RWPE2 (cell line): ENCODE measurements at places on chromosomes 11 and 22.

- DNase-seq, result no peak
Measured at GRCh38 chr11:119318240-119319135, 1.6 kb upstream of the MCAM start.

DNA sequence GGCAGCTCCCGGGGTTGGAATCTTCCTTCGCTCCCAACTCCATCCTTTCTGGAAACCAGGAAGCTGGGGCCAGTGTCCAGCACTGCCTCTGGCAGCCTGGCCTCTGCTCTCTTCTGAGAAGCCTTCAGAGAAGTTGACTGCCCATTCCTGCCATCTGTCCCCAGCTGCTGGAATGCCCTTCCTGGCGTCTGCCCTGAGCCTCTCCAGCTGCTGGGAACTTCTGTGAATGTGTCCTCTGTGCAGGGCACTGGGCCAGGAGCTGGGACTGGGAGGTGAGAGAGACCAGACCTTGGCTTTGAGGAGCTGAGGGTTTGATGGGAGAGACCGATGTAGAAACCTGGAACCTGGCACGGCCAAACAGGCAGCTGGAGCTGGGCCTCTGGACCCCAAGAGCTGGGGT, 5.9 kb upstream of the SOX10 start:
- DNase-seq, result no peak

GRCh38 chr11:106410902-106411301, 333.4 kb downstream of the AASDHPPT start:
- no peak for DNase-seq

- DNase-seq, result no peak
Measured at GRCh38 chr11:77111277-77111676, 8.6 kb downstream of the OMP start.

GRCh38 chr11:70871881-70872280, 380.5 kb downstream of the SHANK2 start:
- DNase-seq, result no peak

DNA sequence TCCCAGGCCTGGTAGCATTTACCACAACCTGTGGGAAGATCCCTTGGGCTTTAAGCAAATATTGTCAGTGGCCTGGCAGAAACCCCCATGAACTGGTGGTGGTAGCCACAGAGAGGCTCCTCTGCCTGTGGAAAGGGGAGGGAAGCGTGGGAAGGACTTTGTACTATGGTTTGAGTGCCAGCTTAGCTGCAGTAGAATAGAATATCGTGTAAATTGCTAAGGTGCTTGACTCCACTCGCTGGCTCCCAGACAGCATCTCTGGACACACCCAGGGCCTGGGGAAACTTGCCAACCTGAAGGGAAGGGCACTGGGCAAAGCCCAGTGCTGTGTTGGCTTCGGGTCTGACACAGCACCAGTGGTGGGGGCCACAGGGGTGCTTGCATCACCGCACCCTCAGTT, 52.6 kb downstream of the XRRA1 start:
- no peak for DNase-seq

DNA sequence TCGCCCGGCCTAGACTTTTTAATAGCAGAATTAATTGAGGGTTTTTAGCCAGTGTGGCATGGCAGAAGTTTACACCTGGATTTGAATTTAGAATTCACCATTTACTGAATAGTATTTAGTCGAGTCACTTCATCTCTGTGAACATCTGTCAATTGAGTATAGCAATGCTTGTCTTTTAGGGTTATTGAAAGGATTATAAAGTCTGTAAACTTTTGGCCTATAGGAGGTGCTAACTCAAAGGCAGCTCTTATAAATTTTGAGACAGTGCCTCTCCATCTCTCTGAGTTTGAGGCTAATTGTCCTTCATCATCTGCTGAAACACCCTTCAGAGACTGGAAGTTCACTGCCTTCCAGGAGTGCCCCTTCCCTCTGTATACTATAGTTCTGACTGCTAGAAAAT, 205.0 kb downstream of the NELL1 start:
- DNase-seq, result no peak

- DNase-seq, result peak; percentile 45
Measured at GRCh38 chr11:75263944-75264349, 23.4 kb downstream of the TPBGL start.

- DNase-seq, result peak; percentile 29
Measured at GRCh38 chr22:39214006-39214382, 30.8 kb downstream of the PDGFB start.

- no peak for DNase-seq
Measured at GRCh38 chr11:8011981-8012444, 24.9 kb downstream of the EIF3F start.

GRCh38 chr11:8086571-8086970, 5.6 kb downstream of the TUB start:
- no peak for DNase-seq

GRCh38 chr11:72609045-72609444, 65.2 kb downstream of the PDE2A start:
- no peak for DNase-seq

DNA sequence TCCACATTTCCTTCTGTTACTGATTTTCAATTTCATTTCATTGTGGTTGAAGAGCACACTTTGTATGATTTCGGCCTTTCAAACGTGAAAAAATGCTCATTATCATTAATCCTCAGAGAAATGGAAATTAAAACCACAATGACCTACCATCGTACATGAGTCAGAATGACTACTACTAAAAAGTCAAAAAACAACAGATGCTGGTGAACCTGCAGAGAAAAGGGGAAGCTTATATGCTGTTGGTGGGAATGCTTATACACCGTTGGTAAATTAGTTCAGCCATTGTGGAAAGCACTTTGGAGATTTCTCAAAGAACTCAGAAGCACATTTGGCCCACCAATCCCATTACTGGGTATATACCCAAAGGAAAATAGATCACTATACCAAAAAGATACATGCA, 57.6 kb downstream of the DLG2 start:
- DNase-seq, result no peak

- DNase-seq, result no peak
Measured at GRCh38 chr11:6598555-6598954, 4.9 kb downstream of the RRP8 start.

GRCh38 chr11:103928040-103928801, 108.2 kb upstream of the DDI1 start:
- DNase-seq, result no peak

- DNase-seq, result peak; percentile 29
Measured at GRCh38 chr11:2540223-2540991, 95.6 kb downstream of the KCNQ1 start.

- no peak for DNase-seq
Measured at GRCh38 chr11:74775762-74776161, 27.1 kb downstream of the RNF169 start.

DNA sequence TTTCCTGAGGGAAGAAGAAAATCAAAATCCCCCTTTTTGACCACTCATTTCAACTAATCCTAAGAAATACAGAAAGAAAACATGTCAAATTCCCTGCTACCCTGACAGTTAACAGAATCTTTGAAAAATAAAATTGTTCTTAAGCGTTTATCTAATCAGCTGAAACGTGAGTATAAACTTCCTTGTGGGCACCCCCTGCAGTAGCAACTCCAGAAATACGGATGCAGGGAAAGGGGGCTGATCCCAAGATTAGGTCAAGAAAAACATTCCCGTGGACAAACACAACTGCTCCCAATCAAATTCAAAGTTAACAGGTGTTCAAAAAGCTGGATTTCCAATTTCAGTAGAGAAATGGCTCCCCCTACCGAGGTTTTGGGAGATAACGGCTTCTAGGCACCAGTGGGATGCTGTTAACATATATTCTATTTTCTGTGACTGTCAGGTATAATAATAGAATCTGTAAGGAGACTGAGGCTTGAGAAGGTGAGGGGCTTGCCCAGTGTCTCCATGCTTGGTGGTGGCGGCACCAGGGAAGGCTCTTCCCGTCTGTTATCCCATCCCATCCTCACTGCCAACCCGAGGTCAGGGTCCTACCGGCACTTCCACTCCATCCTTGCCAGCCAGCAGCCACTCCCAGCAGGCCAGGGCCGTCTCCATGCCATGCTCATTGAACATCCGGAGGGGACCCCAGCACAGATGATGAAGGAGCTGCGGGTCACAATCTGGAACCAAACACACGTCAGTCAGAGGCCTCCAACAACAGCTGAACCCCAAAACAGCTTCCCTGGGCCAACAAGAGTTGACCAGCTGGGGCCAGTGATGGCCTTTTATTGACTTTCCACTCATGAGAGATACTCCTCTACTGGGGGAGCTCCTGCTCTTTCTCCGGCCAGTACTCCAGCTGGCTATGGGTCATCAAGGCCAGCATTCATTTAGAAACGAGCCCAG, 32.0 kb upstream of the SERPIND1 start:
- no peak for DNase-seq

- DNase-seq, result no peak
Measured at GRCh38 chr22:43302531-43303041, 40.6 kb downstream of the SCUBE1 start.

- no peak for DNase-seq
Measured at GRCh38 chr11:115126515-115127208, 377.6 kb downstream of the CADM1 start.

GRCh38 chr22:27046086-27046485, 388.7 kb downstream of the MIAT start:
- DNase-seq, result no peak

GRCh38 chr11:18203723-18204122, 31.1 kb downstream of the MRGPRX4 start:
- no peak for DNase-seq

DNA sequence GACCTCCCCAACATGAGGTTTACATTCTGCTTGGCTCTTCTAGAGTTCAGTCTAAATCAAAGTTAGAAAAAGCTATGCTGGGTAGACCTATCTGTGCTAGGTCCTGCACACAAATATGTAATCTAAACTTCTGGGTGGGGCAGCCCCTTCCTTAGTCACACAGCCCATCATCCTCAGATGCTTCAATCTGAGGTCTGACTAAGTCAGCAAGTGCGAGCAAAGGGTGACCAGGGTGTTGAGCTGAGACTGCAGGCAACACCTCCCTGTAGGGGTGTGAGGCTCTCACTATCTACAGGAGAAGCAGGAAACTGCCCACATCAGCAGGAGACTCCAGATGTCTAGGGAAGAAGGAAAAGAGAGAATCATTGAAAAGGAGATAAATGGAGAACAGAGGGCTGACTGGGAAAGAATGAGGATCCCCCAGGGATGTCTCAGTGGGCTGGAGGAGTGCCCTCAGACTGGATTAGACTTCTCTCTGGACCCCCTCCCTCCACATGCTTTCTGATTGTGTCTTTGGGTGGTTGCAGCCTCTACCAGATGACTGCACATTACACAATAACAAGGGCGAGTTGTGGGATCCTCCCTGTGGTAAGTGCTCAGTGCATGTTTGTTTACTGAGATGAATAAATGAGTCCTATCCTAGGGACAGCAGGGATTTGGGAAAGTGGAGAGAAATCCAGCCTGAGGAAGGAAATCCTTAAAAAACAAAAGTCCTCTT, 266.2 kb upstream of the PLET1 start:
- DNase-seq, result no peak

DNA sequence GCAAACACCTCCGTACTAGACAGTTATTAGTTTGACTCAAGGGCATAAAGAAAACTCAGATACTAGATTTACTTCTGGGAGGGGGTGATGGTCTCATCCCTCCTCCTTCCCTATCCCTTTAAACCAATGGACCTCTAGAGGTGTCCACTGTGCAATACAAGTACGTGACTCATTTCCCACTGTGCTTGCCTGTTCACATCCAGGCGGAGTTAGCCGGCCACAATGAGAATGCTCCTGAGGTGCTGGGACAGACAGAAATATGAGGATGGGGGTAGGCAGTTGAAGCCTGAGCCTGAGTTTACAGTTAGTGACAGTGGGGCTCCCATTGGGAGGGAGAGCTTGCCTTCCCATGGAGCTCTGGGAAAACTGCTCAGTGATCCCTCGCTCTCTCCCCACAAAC, 8.4 kb upstream of the PMM1 start:
- DNase-seq, result no peak

DNA sequence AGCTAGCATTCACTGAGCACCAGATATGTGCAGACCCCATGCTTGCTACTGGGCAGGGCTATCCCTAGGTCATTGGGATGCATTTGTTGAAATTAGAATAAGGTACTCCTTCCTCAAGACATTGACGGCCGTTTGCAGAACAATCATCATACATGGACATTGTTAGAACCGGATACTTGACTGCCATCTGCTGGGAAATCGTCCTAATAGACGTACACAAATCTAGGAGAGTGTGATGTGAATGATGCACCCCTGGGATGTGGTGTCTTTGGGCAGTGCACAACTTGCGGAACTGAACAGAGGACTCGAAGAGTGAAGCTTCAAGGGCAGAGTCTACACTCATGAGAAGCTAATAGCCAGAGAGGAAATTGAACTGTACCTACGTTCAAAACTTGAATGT, 35.9 kb downstream of the MYO18B start:
- no peak for DNase-seq

- DNase-seq, result no peak
Measured at GRCh38 chr22:34587357-34588356, 478.3 kb upstream of the ISX start.

- no peak for DNase-seq
Measured at GRCh38 chr11:86990031-86990430, 34.8 kb upstream of the FZD4 start.

- DNase-seq, result no peak
Measured at GRCh38 chr11:87463486-87464102, 425.9 kb downstream of the TMEM135 start.

GRCh38 chr11:67261640-67261945, 4.7 kb upstream of the GRK2 start:
- no peak for DNase-seq

GRCh38 chr11:73464347-73464746, 88.1 kb downstream of the RELT start:
- no peak for DNase-seq

DNA sequence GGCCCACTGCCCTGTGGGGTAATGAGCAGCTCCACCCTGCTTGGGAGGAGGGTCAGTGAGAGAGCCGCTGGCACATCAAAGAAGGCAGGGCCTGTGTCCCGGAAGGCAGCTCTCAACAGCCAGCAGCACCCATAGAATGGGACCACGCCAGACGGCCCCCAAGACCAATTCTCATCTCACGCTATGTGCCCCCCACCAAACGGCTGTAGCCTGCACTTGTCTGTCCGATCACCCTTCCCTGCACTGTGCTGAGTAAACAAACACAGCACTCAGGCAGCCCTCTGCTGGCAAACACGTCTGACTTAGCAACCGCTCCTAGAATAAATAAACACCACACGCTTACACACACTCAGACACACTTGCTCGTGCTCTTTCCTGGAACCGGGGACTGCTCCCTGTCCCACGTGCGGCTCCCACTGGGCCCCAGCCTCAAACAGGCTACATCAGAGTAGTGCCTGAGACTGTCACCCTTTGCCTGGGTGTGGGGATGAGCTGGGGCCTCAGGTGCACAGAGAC, 53.2 kb upstream of the CDON start:
- no peak for DNase-seq

GRCh38 chr11:65633390-65634108, 4.4 kb upstream of the SIPA1 start:
- DNase-seq, result no peak

GRCh38 chr11:26860091-26860780, 133.7 kb upstream of the FIBIN start:
- DNase-seq, result no peak

DNA sequence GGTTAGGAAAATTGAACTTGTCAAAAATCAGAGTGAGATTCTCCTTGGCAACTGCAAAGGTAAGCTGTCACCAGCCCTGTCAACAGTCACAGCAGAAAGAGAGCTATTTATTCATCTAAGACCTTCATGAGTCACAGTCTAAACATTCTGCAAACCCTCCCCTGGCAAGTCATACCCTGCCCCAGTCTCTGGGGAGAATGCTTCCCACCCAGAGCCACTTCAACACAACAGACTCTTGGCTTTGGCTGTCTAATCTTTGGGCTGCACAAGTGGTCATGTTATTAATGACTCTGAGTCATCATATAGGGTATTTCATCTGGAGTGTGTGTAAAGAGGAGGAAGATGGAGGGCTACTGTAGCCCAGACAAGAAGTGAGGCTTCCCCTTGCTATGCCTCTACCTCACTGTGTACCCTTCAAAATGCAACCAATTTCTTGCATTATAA, 153.4 kb downstream of the CCDC34 start:
- peak; percentile 83 for DNase-seq
